Activated CD8-positive, alpha-beta memory T cell treated with anti-CD3 and anti-CD28 coated beads for 1 hour (primary cell): ENCODE measurements at places on chromosomes 4 and X.

GRCh38 chrX:64338296-64338695 is 57.0 kb downstream of the MTMR8 start:
- no peak for DNase-seq

DNA sequence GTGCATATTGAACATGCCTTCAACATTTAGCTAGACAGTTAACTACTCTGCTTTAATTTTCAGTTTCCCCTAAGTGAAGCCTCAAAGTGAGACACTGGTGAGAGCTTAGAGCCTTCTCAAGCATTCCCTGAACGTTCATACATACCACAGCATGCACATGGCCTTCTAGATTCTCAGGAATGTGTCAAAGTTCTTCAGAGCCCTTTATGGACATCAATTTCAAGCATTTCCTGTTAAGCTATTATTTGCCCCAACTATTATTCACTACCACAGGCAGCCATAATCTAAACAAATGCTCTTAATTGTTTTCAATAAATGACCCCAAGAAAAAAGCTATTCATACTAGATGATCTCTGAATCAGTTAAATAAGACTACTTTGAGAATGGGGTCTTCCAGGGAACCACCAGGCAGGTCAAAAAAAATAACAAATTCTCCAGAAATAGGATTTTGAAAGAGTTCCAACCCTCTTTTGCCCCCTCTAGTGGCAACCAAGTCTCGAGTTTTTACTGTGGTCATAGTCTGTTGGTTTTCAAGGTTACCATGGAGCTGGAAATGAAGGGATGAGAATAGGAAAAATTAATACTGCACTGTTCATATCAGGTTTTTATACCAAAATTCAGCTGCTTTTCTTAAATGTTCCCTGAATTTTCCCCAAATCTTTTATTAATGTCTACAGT is 235.4 kb downstream of the RAB28 start:
- no peak for DNase-seq

GRCh38 chrX:124001581-124001980 is 40.1 kb downstream of the STAG2 start:
- no peak for DNase-seq

DNA sequence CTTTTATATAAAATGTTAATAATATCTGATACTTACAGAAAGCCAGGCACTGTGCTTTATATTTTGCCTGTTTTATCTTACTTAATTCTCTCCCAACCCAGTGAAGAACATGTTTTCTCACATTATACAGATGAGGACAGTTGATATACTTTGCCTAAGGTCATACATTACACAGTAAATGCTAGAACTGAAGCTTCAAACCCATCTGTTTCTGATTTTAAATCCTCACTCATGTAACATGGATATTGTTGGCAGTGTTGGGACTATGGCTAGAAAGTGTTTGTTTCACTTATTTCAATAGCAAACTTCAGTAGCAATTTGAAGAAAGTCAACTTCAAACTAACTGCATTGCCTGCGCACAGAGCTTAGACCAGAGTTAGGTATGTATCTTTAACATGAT is 57.4 kb downstream of the RAPGEF2 start:
- no peak for DNase-seq

- DNase-seq: no peak
These were observed 103.1 kb downstream of the PSAPL1 start for GRCh38 chr4:7331682-7332000.

DNA sequence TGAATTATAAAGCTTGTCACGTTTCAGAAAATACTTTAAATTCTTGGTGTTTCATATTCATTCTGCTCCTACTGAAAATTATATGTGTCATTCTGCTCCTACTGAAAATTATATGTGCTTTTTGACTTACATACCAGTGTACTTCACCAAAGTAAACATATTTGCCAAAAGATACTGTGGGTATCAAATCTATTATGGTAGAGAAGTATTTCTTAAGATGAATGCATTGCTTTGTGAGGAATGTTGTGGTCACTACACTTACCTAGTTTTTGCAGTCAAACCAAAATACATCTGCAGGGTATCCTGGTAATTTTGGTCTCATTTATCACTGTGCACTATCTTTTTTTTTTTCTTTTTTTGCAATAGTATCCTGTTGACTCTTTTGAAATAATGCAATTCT is 287.7 kb upstream of the MAD2L1 start:
- no peak for DNase-seq

DNA sequence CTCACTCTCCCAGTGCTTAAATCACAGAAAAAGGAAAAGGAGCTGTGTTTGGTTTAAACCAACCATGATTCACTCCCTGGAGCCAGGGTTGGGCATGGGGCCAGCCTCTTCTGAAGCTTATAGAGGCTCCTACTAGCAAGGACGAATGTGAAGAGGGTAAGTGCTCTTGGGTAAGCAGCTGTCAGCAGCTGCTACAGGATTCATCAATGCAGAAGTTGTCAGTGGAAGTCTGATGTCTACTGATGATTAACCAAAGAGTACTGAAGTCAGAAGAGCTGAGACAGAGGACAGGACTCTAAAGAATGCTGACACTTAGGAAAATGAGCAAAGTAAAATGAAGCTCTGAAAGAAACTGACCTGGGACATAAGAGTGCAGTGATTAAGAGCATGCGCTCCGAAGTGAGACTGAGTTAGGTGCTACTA is 32.7 kb upstream of the JADE1 start:
- no peak for DNase-seq

DNA sequence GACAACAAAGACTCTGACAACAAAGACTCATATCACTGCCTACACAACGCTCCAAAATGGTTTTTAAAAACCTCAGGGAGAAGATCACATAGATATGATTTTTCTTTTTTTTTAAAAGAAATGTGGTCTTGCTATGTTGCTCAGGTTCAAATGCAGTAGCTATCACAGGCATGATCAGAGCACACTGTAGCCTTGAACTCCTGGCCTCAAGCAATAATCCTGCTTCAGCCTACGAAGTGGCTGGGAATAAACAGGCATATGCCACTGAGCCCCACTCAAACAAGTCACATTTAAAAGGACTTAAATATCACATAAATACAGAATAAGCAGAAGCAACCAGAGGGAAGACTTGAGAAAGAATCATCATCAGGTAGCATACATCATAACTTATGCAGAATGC is 14.7 kb downstream of the DHX15 start:
- DNase-seq: no peak

- DNase-seq: no peak
These were observed 111.6 kb downstream of the BTC start for GRCh38 chr4:74682567-74683359.
